Fibroblast of lung (primary cell): ENCODE measurements at places on chromosomes 12 and 14.

DNA sequence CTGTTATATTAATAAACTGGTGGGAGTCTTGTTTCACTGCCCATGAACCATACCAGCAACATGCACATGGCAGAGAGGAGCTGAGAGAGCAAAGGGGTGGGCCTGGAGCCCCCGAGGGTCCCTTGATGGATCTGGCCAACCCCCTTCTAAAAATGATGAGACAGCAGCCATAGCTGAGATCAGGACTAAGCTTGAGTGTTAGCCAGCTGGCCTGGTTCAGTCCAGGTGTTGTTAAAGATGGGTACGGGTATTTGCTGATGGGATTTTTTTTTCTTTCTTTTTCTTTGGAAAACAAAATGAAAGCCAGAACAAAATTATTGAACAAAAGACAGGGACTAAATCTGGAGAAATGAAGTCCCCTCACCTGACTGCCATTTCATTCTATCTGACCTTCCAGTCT, 16.0 kb downstream of the PCBP2 start:
- DNase-seq: no peak

- no peak for DNase-seq
Measured at GRCh38 chr14:97298331-97298730, 501.1 kb downstream of the VRK1 start.

DNA sequence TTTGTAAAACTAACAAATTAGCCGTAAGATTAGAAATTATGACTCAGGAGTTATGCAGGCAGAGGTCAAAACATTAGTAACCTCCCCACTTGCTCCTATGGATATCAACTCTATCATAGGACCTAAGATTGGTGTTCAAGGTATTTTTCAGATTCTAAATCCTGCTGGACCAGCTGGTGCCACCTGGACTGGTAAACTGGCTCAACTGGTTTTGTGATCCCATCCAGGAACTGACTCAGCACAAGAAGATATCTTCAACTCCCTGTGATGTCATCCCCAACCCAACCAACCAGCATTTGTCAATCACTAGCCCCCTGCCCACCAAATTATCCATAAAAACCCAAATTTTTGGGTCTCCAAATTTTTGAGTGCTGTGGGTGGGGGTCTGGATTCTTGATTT, 98.1 kb upstream of the OR4E1 start:
- no peak for DNase-seq

- no peak for DNase-seq
Measured at GRCh38 chr12:110857528-110857927, 10.7 kb downstream of the CCDC63 start.

GRCh38 chr12:130706885-130707570, 9.1 kb downstream of the RIMBP2 start:
- DNase-seq: no peak

DNA sequence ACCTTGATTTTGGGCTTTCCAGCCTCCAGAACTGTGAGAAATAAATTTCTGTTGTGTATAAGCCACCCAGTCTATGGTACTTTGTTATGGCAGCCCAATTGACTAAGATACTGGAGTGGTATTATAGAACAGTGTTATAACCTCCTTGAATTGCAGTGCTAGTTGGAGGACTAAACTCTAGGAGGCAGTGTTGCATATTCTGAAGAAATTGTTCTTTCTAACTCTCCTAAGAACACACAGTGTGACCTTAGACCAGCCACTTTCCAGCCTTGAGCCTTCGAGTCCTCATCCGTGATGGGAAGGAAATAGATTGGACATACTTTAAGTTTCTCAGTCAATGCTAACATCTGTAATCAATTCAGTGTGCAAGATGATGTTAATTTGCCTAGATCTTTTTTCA, 22.4 kb upstream of the LRRC10 start:
- no peak for DNase-seq

- DNase-seq: no peak
Measured at GRCh38 chr12:128163086-128163485, 103.9 kb upstream of the TMEM132C start.

- no peak for DNase-seq
Measured at GRCh38 chr14:95515080-95515489, 1.4 kb downstream of the SYNE3 start.

- DNase-seq: no peak
Measured at GRCh38 chr12:18872770-18873169, 134.9 kb downstream of the CAPZA3 start.
